ENCODE measurements at places on chromosomes 2 and 18.
A peak's percentile ranks its signal among the peaks of the same experiment; 100 is the strongest.

- DNase-seq = no peak
These were observed 52.9 kb downstream of the PKDCC start for GRCh38 chr2:42100683-42101205.

DNA sequence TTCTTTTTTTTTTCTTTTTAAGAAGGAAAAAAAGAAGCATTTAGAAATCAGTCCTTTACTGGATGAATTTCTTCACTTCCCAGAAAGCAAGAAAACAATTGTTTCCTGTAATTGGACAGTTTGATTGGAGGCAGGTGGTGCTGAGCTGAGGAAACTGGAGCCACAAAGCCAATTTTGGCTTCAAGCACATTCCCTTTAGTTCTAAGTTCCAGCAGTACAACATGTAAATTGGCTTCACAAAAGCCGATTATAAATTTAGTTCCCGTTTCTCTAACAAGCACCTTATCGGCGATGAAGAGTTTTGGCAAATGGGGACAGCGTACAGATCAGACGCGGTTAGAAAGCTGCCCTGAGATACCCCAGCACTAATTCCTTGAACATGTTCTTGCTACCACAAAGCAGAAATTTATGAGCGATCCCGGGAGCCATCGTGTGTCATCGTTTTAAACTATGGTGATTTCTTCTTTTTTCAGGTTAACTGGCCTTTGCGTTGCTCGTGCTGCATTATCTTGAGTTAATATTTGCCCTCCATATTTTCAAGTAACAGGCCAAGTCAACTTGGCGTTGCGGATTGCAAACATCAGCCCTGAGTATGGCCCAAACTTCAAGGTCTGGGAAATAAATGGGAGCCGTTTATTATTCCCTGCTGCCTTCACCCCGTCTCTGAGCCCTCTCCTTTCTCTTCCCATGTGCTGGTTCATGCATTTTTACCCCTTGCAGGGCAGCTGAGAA, 190.4 kb upstream of the ID2 start:
- DNase-seq = no peak

DNA sequence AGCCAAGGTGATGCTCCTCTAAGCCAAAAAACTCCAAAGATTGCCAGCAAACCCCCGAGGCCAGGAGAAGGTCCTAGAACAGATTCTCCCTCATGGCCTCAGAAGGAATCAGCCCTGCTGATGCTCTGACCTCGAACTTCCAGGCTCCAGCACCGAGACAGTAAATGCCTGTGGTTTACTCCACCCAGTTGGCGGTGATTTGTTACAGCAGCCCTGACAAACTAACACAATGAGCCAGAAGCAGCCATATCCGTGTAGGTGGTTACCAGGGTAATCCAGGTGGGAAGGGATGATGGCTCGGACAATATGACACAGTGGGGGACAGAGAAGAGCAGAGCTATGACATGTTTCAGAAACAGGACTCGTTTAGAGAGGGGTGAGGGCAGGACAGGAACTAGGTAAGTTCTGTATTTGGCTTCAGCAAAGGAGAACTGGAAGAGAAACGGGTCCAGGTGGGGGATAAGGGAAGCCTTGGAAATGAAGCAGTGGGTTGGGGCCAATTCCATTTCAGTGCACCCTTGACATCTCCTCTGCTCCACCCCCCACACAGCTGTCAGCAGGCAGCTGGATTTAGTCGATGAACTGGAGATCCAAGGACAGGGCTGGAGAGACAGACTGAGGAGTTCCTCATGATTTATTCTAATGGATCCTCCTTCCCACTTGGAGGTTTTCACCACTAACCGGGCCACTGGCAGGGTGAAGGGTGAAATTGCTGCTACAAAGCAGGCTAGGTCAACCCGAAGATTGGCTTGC, 179.7 kb upstream of the SH3BP4 start:
- no peak for DNase-seq

DNA sequence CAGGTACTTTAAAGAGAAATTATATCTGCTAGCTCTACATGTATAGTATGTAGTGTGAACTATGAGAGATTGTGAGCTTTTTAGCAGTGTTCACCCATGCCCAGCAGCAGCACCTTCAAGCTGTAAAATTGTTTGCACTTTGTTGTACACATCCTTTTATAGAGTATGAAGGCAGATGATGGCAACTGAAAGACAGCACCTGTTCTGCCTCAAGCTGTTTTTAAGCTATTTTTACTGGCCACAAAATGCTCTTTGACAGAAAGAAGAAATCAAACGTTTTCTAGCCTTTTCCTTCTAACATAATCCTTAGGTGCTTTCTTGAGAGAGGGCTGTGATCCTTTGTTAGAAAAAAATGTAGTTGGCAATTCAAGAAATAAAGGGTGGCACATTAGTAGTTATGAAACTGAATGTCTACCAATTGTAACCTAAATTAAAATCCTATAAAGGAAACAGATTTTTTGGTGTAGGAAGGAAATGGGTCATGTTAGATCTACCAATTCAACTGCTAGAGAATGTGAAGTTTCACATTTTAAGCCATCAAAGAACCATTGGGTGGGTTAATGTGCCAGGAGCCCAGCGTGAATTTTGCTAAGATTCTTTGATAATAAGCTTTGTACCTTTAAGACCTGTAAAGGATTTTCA, 59.5 kb downstream of the R3HDM1 start:
- DNase-seq = no peak

- DNase-seq = no peak
These were observed 259.1 kb downstream of the LNPK start for GRCh38 chr2:175743011-175743410.

- no peak for DNase-seq
These were observed 33.3 kb upstream of the KLF11 start for GRCh38 chr2:10009811-10010781.

DNA sequence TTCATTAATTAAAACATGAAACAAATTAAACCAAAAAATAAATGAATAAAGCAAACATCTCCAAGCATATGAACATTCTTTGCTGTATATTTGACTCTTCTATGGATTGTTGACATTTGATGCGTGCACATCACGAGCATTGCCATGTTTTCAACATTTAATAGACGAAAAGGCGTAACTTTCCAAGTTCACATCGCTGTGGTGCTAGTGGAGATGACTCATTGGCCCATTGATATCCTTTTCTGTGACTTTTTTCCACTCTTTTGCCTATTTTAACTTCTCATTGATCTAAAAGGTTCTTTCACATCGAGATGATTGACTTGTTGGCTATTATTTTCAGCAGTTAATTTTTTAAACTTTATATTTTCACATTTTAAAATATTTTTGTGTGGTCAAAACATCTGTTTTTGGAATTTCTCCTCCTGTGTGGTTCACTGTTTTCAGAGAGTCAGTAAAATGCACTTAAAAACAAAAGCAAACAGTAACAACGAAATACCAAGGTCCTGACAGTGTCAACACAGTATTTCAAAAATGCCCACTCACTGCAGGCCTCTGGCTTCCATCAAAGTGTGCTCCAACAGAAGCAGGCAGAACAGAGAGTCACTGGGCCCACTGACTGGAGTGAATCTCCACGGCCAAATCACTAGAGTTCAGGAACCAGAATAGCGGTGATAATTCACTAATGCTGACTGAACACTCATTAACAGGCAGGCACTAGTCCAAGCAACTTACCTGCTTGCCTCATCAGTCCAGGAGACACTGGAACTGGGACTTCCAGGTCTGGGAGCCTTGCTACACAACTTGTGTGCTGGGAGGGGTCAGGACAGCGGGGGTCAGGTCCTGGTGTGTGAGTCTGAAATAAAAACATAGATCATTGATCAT, 372.2 kb upstream of the SMIM21 start:
- no peak for DNase-seq

GRCh38 chr18:70068981-70069380, 121.3 kb upstream of the CD226 start:
- no peak for DNase-seq

DNA sequence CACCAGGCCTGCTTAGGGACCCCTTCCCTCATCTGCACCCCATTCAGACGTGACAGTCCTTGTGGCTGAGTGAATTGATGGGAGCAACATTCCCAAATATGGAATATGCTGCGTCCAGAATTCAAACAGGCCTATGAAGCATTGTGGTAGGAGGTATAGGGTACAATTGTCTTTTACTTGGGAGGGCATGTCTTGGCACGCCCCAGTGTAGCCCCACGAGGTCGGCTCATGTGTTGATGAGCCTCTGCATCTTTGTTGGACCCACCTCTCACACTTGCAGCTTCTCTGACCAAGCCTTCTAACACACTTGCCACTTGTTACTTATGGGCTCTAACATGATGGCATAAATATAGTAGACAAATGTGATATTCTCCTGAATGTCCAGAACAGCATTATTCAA, 1.6 kb downstream of the TIMM21 start:
- DNase-seq = no peak

- DNase-seq = no peak
These were observed 250.1 kb downstream of the NDUFA10 start for GRCh38 chr2:239774933-239775622.

GRCh38 chr2:118013221-118013723, 598 bp downstream of the CCDC93 start:
- peak; percentile 13 for DNase-seq

DNA sequence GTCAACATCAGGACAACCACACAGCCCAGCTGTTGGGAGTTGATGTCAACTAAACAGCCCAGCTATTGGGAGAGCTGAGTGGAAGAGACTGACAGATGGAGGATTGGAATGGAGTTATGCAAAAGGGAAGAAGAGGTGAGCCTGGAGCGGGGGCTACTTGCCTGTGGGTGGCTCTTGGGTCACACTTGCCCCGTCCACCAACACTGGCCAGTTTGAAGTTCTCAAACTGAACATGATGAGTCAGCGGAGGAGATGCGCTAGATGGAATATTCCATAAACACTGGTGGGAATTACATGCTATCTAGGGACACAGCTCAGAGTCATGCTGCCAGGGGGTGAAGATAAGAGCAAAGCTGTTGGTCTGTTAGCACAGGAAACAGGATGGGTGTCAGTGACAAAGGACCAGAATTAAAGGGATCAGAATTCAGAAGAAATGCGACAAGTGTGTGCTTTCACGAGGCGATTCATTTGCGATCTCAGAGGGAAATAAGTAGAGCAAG, 33.2 kb upstream of the AGAP1 start:
- DNase-seq = no peak

- DNase-seq = no peak
These were observed 191.0 kb downstream of the GRB14 start for GRCh38 chr2:164430166-164430783.

- no peak for DNase-seq
These were observed 45.7 kb downstream of the ACTR2 start for GRCh38 chr2:65273344-65273743.

GRCh38 chr18:941331-941730, 36.7 kb downstream of the ADCYAP1 start:
- no peak for DNase-seq

GRCh38 chr2:163664610-163665009, 71.2 kb downstream of the FIGN start:
- no peak for DNase-seq

DNA sequence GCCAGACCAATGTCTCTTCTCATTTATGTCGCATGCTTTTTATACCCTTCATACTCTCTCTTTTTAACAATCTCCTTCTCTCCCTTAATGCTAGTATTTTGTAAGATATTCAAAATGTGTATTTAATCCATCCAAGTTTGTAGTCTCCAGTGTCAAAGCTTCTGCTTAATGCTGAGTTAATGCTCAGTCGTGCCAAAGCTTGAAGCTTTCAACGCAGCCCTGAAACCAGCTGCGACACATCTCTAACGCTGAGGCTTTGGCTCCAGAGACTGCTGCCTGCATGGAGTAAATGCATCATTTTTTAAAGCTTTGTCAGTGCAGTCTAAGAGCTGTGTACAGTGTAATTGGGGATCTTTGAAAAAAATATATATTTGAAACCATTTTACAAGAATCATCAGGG, 2108.8 kb upstream of the PIK3C3 start:
- no peak for DNase-seq

DNA sequence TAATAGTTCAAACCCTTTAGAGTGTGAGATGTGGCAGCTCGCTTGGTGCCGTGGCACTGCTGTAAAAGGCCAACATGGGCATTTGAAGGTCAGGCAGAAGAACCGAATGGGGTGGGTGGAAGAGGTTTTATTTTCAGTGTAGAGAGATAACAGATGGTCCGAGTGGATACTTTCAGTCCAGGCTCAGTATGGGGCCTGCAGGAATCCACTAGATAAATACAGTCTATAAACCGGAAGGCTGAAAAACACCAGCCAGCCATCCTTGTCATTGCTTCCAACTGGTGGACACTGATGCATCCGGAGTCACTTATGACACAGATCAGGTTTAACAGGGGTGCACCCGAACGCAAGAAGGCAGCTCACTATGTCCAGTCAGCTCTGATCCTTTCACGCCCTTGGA, 55.7 kb upstream of the AMMECR1L start:
- no peak for DNase-seq

GRCh38 chr18:59180150-59180845, 39.7 kb upstream of the GRP start:
- DNase-seq = no peak

DNA sequence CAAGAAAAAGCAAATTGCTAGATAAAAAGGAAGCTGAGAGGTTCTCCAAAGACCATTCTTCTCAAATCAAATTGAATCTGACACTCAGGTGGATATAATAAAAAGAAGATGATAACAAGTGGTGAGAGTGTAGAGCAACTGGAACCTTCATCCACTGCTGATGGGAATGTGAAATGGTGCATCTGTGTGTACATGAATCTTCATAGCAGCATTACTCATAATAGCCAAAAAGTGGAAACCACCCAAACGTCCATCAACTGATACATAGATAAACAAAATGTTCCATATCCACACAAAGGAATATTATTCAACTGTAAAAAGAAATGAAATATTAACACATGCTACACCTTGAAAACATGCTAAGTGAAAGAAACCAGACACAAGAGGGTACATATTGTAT, 357.2 kb upstream of the EPHA4 start:
- DNase-seq = no peak

GRCh38 chr2:191349990-191350389, 104.8 kb downstream of the MYO1B start:
- DNase-seq = no peak

- DNase-seq = no peak
These were observed 71.2 kb upstream of the CNTNAP5 start for GRCh38 chr2:123953846-123954245.

DNA sequence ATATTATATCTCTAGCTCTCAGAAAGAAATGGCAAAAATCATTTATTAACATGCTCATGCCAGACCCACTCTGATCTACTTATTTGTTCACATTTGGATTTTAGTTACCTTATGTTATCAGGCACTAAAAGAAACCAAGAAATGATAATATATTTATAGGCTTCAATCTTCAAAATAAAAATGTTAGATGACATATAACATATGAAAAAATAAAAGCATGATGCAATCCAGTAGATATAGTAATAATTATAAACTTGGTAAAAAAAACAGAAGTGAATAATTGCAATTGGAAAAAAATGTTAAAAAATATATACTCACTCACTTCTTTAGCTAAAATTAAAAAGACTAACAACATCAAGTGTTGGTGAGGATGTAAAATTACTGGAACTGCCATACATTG, 248.3 kb upstream of the VRK2 start:
- DNase-seq = no peak

- no peak for DNase-seq
These were observed 153.6 kb downstream of the FAM210A start for GRCh38 chr18:13572721-13573120.
